ENCODE measurements at places on chromosomes 11 and 22.
A peak's percentile ranks its signal among the peaks of the same experiment; 100 is the strongest.

GRCh38 chr11:18789942-18790341 is 1.7 kb downstream of the PTPN5 start:
- no peak overlapping the region for H3K27ac ChIP-seq
- no peaks in the 10 kb centered on the region for H3K36me3 ChIP-seq
- no peak overlapping the region for H3K4me3 ChIP-seq
- peaks cover 44% of the 10 kb centered on the region for H3K27me3 ChIP-seq
- no peak for DNase-seq
- no peaks in the 10 kb centered on the region for H3K4me1 ChIP-seq

GRCh38 chr11:61996933-61997332 is 29.5 kb upstream of the FTH1 start:
- peaks cover 7% of the 10 kb centered on the region for H3K36me3 ChIP-seq
- H3K27me3 ChIP-seq: no peaks in the 10 kb centered on the region
- H3K4me3 ChIP-seq: no peak overlapping the region
- H3K27ac ChIP-seq: no peak overlapping the region
- DNase-seq: no peak

DNA sequence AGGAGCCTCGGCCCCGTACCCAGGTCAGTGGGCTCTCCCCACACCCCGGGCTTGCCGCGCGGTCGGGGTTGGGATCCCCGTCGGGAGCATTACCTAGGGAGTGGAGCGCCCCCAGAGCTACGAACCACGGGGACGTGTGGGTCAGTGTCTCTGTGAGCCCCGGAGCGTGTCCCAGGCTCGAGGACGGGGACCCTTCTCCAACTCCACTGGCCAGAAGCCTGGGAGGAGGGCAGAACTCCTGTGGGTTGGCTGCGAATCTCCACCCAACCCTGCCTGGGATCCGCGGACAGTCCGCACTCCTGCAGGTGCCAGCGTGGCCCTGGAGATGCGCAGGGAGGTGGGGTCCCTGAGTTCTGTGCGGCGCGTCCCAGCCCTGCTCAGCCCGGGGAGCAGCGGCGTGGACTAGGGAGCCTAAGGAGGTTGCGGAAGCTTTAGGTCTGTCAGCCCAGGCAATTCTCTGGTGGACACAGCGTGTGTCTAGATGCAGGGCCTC is 346 bp downstream of the PPFIBP2 start:
- DNase-seq: peak; percentile 14
- H3K27ac ChIP-seq: no peak overlapping the region
- H3K27me3 ChIP-seq: peaks cover 4% of the 10 kb centered on the region
- no peaks in the 10 kb centered on the region for H3K36me3 ChIP-seq

- H3K4me3 ChIP-seq: no peak overlapping the region
- no peaks in the 10 kb centered on the region for H3K27me3 ChIP-seq
- no peak overlapping the region for H3K27ac ChIP-seq
- DNase-seq: no peak
- no peaks in the 10 kb centered on the region for H3K36me3 ChIP-seq
These were observed 99.3 kb upstream of the SESN3 start for GRCh38 chr11:95330302-95330701.
